ENCODE measurements at places on chromosomes 2 and 18.

- H3K27ac ChIP-seq = peak overlapping the region; percentile 62
- H3K4me1 ChIP-seq = peaks cover 9% of the 10 kb centered on the region
- no peaks in the 10 kb centered on the region for H3K36me3 ChIP-seq
- H3K4me3 ChIP-seq = no peak overlapping the region
- DNase-seq = peak; percentile 53
These were observed 28.8 kb upstream of the WDR75 start for GRCh38 chr2:189412330-189412953.

GRCh38 chr2:217106650-217107014, 246.8 kb upstream of the TNP1 start:
- peak; percentile 66 for DNase-seq
- no peaks in the 10 kb centered on the region for H3K27me3 ChIP-seq
- H3K4me3 ChIP-seq = no peak overlapping the region
- H3K36me3 ChIP-seq = no peaks in the 10 kb centered on the region
- peaks cover 14% of the 10 kb centered on the region for H3K4me1 ChIP-seq
- H3K27ac ChIP-seq = peak overlapping the region; percentile 85

DNA sequence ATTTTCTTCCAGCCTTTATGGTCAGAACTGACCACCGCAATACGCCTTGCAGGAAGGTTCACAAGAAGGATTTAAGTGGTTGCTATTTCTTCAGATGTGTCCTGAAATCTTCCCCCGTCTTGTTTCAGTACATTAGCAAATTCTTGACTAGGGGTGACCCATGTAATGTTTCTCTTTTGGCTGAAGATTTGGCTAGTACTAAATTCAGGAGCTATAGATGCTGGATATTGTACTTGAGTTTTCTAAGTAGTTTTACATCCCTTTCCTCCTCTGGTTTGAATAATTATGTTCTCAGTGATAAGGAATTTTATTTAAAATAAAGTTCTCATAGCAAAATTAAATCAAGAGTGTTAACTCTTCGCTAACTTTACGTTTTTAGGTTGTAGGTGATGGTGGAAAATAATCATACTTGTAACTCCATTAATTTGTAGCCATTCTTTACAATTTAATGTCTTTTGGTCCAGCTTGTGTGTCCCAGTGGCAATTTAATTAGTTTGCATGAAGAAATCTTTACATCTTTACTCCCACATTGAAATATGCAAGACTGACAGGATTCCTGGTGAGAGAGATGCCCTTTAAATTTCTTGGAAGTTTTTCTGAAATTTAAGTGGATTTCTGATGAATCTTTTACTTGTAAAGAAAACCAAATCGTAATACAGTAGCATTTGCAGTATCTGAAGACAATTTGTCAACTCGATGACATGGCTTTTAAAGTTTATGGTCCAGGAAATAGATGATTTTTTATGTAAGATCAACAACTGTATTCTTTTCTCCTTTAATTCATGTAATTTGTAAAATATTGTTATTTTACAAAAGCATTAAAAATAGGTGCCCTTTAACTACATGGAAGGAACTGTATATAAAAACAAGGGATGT, 2.8 kb downstream of the PHLPP1 start:
- H3K4me1 ChIP-seq = peaks cover 3% of the 10 kb centered on the region
- peak; percentile 62 for DNase-seq
- no peaks in the 10 kb centered on the region for H3K36me3 ChIP-seq
- H3K27me3 ChIP-seq = no peaks in the 10 kb centered on the region

DNA sequence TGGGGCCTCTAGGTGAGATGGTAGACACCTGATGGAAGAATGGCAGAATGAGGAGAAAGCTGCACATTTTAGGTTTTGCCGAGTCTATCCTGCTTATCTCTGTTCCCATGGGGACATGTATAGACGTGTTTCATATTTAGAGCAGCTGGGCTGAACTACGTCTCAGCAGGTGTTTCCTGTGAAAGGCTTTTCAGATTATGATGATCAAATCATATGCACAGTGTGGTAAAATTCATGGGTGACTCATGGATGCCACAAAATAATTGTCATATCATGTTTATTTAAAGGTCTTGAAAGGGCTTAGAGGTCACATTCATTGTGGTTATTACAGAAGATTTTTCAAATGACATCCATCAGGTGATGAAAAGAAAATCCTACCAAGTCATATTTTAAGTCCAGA, 90.5 kb downstream of the ICOS start:
- H3K27ac ChIP-seq = no peak overlapping the region
- H3K4me3 ChIP-seq = no peak overlapping the region
- no peaks in the 10 kb centered on the region for H3K4me1 ChIP-seq
- no peaks in the 10 kb centered on the region for H3K27me3 ChIP-seq
- peak; percentile 15 for DNase-seq

DNA sequence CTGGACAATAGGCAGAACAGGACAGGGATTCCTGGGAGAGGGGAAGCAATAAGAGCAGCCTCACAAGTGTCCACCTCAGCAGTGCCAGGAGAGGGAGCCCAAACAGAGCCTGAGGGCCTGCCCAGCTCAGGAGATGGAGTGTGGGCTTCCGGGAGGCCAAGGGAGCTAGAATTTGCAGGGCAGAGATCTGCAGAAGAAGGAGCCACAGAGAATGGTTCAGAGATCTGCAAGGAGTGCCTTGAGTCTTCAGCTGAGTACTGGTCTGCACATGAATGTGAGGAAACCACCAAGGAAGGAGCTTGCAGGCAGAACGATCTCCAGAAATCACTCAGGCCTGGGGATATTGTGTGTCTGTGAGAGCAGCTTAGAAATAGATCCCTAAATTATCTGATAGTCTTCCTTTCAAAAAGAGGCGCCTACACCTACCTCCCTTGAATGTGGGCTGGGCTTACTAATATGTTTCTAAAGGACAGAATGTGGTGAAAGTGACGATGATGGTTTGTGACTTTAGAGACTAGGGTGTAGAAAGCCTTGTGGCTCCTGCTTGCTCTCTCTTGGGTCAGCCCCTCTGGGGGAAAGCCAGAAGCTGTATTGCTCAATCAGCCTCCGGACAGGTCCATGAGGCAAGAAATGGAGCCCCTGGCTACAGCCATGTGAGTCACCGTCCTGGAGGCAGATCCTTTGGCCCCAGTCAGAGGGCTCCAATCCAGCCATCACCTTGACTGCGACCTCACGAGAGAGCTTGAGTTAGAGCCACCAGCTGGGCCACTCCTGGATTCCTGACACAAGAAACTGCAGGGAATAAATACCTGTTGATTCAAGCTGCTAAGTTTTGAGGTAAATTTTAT, 7.6 kb upstream of the LPIN1 start:
- H3K4me3 ChIP-seq = no peak overlapping the region
- H3K36me3 ChIP-seq = no peaks in the 10 kb centered on the region
- H3K27me3 ChIP-seq = no peaks in the 10 kb centered on the region
- H3K4me1 ChIP-seq = peaks cover 12% of the 10 kb centered on the region
- H3K27ac ChIP-seq = no peak overlapping the region

DNA sequence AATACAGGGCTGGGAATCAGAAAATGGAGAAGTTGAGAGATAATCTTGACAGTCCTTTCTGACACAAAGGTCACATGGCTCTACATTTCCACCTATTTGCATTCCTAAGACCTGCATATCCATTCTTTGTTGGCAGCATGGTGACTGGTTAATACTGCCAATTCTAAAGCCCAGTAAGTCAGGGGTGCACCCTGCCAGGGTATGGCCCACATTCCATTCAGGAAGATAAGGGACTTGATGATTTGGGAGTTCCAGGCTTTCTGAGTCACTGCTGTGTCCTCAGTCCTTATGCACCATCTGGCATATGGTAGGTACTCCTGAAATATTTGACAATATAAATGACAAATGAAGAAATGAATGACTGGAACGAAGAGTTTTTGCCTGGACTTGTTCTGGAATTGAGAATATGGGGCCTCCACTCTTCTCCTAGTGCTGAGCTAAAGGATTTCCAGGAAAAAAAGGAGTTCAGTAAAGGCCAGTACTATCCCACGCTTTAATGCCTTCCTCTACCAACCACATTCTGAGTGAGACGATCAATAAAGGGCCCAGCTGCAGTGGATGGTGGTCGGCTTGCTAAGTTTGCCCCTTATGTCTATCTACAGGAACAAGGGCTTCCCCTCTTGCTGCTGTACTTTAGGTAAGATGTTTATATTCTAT, 31.7 kb upstream of the EIF2AK3 start:
- H3K4me1 ChIP-seq = peaks cover 17% of the 10 kb centered on the region
- peak; percentile 68 for DNase-seq
- peaks cover 2% of the 10 kb centered on the region for H3K27me3 ChIP-seq
- no peaks in the 10 kb centered on the region for H3K36me3 ChIP-seq
- no peak overlapping the region for H3K4me3 ChIP-seq

- H3K4me3 ChIP-seq = no peak overlapping the region
- no peaks in the 10 kb centered on the region for H3K27me3 ChIP-seq
- no peaks in the 10 kb centered on the region for H3K4me1 ChIP-seq
- H3K27ac ChIP-seq = no peak overlapping the region
These were observed 68.5 kb downstream of the EPB41L3 start for GRCh38 chr18:5475267-5475666.

DNA sequence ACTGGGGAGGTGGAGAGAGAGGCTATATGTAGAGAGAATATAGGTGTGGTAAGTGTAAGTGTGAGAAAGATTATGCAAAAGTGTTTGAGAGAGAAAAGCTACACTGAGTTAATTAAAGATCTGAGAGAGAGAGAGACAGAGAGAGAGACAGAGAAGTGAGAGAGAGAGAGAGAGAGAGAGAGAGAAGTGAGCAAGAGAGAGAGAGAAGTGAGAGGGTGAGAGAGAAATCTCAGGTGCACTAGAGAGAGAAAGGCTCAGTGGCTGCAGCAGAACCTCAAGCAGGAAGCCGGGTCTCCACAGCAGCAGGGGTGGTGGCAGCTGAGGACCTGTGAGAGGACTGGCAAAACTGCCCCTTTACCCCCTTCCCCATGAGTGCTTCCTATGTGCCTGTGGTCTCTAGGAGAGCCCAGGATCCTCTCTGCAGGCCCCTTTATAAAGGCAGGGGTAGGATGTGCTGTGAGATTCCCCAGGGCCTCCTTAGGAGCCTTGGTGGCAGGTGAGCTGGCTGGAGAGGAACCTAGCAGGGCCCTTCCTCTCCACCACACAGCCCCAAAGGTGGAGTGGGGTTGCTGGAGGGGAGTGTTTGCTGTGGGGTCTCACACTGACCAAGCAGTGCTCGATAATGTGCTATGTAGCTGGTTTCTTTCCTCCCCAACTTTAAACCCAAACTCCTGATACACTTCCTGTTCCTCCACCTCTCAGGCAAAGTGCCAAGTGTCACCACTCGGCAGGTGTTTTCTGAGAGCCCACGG, 52.6 kb downstream of the SLC4A5 start:
- no peak for DNase-seq
- H3K4me3 ChIP-seq = no peak overlapping the region
- no peak overlapping the region for H3K27ac ChIP-seq
- H3K4me1 ChIP-seq = no peaks in the 10 kb centered on the region

GRCh38 chr2:227237786-227238185, 73.4 kb downstream of the COL4A3 start:
- no peaks in the 10 kb centered on the region for H3K4me1 ChIP-seq
- H3K27ac ChIP-seq = no peak overlapping the region
- H3K27me3 ChIP-seq = no peaks in the 10 kb centered on the region
- H3K4me3 ChIP-seq = no peak overlapping the region

DNA sequence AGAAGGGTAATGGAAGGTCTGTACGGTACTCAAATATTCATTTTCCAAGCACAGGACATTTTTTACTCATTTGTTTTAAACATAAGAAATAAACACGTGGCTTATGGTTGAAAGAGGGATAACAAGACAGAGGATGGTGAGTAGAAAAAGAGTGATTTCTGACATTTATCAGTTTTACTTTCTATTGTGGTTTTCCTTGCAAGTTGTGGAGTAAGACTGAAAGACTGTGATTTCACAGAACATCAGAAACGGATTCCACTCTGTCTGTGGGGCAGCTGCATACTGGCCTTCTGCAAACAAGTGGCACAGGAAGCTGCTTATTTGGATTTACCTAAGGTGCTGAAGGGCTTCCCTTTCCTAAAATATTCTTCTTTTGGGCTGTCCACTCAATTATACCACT, 122.2 kb upstream of the ITGB6 start:
- DNase-seq = no peak
- no peaks in the 10 kb centered on the region for H3K27me3 ChIP-seq
- peaks cover 3% of the 10 kb centered on the region for H3K4me1 ChIP-seq
- H3K36me3 ChIP-seq = no peaks in the 10 kb centered on the region
- H3K4me3 ChIP-seq = no peak overlapping the region

DNA sequence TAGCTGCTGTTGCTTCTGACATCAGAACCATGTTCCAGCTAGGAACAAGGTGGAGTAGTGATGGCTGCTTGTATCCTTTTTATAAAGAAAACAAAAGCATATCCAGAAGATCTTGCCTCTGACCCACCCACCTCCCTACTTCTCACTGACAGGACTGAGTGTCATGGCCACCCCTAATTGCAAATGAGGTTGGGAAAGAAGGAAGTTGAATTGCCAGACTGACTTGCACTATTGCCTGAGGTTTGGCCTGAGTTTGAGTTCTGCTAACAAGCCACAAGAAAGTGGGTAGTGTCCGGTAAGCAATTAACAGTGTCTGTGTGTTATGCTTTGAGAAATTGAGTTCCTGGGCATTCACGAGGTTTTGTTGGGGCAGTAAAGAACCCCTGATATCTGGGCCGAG, 22.8 kb downstream of the SGPP2 start:
- H3K4me1 ChIP-seq = no peaks in the 10 kb centered on the region
- no peak for DNase-seq
- no peaks in the 10 kb centered on the region for H3K36me3 ChIP-seq
- no peaks in the 10 kb centered on the region for H3K27me3 ChIP-seq

- H3K27me3 ChIP-seq = no peaks in the 10 kb centered on the region
These were observed 15.1 kb downstream of the COBLL1 start for GRCh38 chr2:164826293-164827243.

DNA sequence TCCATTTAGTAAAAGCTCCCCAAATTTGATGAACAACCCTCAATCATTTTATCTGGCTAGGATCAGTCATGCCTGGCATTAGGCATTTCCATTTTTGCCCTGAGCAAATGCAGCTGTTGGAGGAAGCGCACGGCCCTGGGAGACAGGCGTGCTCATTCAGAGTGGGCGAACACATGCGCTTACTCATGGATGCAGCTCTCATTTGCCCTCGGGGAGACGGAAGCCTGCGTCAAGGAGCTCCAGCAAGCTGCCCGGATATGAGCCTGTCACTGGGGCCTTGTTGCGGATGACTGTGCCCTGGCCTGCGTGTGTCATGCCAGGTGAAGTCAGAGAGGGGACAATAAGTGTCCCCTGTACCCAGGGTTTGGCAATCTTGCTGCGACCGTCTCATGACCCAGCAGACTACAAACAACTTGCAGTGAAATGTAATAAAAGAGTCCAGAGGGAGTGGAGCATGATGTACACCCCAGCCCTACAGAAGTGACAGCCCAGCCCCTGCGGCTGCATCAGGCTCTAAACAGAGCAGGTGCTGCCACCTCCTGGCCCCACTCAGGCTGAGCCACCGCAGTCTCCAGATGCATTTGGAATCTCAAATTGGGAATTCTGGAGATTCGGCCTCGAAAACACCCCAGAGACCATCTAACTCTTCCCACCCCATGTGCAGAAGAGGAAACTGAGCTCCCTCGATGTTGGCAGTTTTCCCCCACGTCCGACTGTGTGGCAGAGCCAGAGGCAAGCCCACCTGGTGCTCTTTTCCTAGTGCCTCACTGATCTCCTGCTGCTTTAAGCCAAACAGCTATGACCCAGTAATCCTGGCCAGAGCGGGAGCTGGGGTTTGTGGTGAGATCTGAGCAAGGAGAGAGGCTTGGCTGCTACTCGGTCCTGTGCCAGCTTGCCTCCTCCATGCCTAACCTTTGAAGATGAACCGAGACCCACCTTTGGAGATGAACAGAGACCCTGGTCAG, 105.0 kb upstream of the ALK start:
- no peaks in the 10 kb centered on the region for H3K4me1 ChIP-seq
- DNase-seq = peak; percentile 68
- no peak overlapping the region for H3K27ac ChIP-seq
- H3K4me3 ChIP-seq = no peak overlapping the region
- H3K36me3 ChIP-seq = no peaks in the 10 kb centered on the region
